SK-MEL-5 (cell line): ENCODE measurements at places on chromosomes 1 and 21. TPM values are rescaled to one million over a fixed set of nuclear protein-coding genes. Genes with fewer than 3 reads are reported as not detected.

SPRR2F gene
- 0.18 and 0.51 TPM in 2 replicates for total RNA-seq

TMEM240 gene
- 0.29 TPM in 1 of 2 replicates, not detected in the other for total RNA-seq

DNA sequence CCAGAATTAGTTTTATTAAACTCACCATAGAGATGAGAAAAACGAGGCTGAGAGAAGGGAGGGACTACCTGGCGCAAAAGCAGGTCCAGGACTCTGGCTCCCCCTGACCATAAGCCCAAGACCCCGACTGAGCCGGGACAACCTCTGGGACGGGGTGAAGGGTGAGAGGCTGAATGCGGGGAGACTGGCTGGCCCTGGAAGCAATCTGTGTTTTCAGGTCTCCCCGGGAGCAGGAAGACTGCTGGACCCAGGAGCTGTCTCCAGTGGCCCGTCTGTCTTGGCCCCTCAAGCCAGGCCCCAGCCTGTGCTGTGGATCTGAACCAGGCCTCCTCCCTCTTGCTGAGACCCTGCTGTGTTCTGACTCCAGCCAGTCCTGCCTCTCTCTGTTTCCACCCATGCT is 240.8 kb downstream of the TRABD2B start:
- no peak for DNase-seq

DNA sequence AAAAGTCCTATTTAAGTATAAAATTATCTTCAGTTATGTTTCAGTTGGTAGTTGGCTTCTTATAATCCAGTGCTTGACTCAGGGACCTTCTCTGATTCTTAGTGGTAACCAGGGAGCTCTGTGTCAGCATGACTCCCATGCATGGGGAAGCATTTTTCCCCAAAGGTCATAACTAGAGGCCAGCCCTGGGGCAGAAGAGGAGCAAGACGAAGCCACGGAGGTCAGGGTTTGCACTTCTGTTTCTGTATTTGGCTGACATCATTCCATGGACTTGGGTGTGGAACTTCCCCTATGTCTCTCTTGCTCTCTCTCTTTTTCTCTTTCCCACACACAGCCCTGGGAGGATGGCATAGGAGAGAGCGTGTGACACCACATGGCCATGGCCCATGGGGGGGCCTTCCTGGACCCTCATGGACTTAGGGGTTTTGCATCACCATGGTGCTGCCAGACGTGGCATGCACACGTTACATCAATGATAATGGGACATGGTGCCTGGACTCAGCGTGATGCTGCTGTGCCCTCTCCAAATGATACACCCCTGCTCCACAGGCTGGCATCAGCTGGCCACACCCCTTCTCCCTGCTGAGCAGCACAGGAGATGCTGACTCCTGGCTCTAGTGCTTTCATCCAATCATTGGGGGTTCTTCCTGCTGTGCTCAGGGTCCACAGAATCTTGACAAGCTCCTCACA is 260.5 kb downstream of the KCNJ6 start:
- no peak for DNase-seq

- no peak for DNase-seq
Measured at GRCh38 chr1:238777551-238777950, 608.8 kb upstream of the CHRM3 start.

DNA sequence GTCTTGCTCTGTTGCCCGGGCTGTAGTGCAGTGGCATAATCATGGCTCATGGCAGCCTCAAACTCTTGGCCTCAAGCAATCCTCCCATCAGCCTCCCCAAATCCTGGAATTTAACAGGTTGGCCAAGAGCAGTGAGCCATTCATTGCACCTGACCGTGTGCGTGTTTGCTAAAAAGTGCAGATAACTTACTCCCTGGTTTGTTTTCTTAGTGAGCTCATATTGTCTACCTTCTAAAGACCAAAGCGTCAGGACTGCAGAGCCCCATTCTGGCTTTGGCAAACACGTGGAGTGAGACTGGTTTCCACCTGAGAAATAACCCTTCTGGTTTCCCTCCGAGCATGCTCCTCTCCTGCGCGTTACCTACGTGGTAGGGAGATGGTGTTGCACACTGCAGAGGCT is 32.2 kb upstream of the CA6 start:
- DNase-seq, result no peak

DNA sequence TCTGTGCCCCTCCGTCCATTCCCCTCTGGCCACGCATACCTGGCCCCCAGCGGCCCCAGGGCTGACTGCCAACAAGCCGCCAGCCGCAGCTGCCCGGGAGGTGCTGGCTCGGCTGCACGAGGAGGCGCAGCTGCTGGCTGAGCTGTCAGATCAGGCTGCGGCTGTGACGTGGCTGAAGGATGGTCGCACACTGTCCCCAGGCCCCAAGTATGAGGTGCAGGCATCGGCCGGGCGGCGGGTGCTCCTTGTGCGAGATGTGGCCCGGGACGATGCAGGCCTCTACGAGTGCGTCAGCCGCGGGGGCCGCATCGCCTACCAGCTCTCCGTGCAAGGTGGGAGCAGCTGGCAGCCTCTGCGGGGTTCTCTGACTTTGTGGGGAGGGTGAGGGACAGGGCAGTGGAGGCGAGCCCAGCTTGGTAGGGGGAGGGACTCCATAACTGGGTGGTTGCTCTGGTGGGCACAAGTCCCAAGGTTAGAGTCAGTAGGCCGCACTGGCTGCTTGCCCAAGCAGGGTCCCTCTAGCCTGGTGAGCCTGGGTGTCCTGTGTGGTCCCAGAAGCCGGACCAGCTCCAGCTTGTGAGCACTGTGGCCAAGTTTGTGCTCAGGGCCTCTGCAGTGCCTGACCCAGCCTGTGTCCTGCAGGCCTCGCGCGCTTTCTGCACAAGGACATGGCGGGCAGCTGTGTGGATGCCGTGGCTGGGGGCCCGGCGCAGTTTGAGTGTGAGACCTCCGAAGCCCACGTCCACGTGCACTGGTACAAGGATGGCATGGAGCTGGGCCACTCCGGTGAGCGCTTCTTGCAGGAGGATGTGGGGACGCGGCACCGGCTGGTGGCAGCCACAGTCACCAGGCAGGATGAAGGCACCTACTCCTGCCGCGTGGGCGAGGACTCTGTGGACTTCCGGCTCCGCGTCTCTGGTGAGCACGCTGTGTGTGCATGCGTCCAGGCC is 8.8 kb downstream of the OBSCN start:
- DNase-seq, result no peak
